Fibroblast of upper back skin (primary cell): ENCODE measurements at places on chromosomes 16 and 17.

- DNase-seq = peak; percentile 12
Measured at GRCh38 chr17:82794781-82795482, 43.1 kb downstream of the TBCD start.

DNA sequence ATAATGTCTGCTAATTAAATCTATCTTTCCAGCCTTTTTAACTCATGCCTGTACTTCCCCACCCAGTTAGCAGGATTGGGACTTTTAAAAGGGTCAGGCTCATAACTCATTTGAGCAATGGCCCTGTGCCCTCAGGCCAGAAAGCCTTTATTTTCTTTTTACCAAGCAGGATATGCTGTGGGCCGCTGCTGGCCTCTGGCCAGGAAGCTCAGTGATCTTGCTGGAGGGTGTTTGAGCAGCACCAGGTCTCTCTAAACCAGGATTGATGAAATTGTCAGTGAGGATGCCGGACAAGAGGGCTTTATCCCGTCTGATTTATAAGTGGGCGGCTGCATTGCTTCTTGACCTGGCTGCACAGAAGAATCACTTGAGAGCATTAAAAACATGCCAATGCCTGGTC lies 187.8 kb downstream of the RAB11FIP4 start:
- DNase-seq = no peak

GRCh38 chr17:57556320-57556719 lies 188.8 kb downstream of the CCDC182 start:
- DNase-seq = no peak

DNA sequence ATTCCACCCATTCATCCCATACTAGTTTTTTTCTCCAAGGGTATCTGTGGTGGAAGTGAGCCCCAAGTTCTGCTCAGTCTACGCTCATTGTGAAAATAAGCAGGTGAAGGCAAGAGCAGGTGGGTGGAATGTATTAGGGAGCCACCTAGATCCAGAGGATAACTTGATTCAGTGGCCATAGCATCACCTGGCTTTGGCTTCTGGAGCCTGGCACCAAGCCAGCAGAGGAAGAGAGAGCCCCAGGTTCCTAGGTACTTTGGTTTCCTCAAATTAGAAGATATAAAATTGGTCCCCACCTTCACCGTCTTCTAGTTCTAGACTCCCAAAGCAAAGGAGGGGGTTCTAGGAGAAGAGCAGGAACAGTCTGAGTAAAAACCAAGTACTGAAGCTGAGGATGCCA lies 4.1 kb downstream of the FXR2 start:
- DNase-seq = no peak

- no peak for DNase-seq
Measured at GRCh38 chr16:567373-568256, 810 bp downstream of the NHLRC4 start.

- DNase-seq = no peak
Measured at GRCh38 chr17:68294196-68294555, 2.9 kb downstream of the ARSG start.

- no peak for DNase-seq
Measured at GRCh38 chr17:10046786-10047785, 142.0 kb upstream of the RCVRN start.

GRCh38 chr16:50988441-50988840 lies 162.6 kb downstream of the SALL1 start:
- no peak for DNase-seq

DNA sequence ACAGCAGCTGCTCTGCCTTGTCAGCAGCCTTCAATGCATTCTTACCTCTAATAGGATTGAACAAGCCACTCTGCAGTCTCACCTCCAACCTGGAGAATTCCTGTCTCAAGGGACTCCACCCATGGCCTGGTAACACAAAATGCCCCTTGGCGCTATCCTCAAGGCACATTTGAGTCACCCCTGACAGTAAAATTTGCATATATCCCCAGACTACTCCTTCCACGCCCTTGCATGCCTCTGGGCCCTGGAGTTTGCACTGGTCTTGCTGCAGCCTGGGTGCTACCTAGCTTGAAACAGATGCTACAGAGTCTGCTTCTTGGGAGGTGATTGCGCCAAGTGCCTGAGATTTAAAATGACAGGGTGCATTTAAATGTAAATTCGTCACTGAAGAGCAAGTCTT lies 391.4 kb upstream of the MAF start:
- DNase-seq = no peak

GRCh38 chr17:83084214-83084613 lies 4.8 kb downstream of the METRNL start:
- no peak for DNase-seq

- DNase-seq = no peak
Measured at GRCh38 chr17:73785496-73785895, 141.3 kb upstream of the SDK2 start.

DNA sequence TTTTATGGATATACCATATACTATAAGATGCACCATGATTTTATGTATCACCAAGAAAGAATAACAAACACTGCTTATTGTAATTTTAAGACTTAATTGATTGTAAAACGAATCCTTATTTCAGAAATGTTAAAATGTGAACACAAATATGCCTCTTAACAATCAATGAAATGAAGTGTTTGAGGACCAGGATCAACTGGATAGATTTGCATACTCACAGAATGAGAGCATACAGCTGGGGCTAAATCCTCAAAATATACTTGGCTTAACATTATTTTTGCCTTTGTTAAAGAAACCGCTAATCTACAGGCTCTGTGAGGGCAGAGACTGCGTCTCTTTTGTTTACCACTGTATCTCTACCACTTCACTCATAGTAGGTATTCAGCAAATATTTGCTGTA lies 93.6 kb downstream of the SPACA3 start:
- DNase-seq = no peak

- no peak for DNase-seq
Measured at GRCh38 chr16:85687651-85688471, 893 bp downstream of the GINS2 start.

- DNase-seq = no peak
Measured at GRCh38 chr17:59047616-59048015, 59.1 kb downstream of the TRIM37 start.

GRCh38 chr17:39899215-39899614 lies 19.2 kb downstream of the GSDMB start:
- DNase-seq = no peak
